Activated CD4-positive, CD25-positive, alpha-beta regulatory T cell treated with anti-CD3 and anti-CD28 coated beads, Interleukin-2, amount 50 U/mL, for 24 hours (primary cell): ENCODE measurements at places on chromosomes 3 and 15.

GRCh38 chr15:95132774-95133173, 901.4 kb downstream of the MCTP2 start:
- ATAC-seq: no peak

DNA sequence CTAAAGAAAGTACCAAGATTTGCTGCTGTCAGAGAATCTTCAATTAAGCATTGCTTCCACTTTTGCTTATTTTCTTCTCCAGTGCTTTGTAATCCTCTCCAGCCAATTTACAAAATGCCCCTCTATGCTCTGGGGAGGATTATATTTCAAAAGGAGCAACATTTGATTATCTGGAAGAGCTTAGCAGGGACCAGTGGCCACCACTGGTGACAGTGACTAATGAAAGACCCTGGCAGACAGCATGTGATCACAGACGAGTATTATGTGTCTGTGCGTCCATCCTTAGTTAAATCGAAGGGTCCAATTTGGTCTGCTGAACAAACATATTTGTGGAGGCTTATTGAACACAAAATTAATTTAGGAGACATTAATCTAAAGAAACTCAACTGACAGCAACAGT, 152.6 kb downstream of the ZNF621 start:
- ATAC-seq: no peak

- no peak for ATAC-seq
These were observed 69.6 kb upstream of the PPIB start for GRCh38 chr15:64232400-64232799.

- ATAC-seq: no peak
These were observed 22.7 kb downstream of the SEC61A1 start for GRCh38 chr3:128074851-128075521.

- ATAC-seq: peak; percentile 60
These were observed 9.7 kb downstream of the CCK start for GRCh38 chr3:42256135-42256819.

GRCh38 chr3:37712918-37713817, 148.5 kb upstream of the CTDSPL start:
- ATAC-seq: no peak

DNA sequence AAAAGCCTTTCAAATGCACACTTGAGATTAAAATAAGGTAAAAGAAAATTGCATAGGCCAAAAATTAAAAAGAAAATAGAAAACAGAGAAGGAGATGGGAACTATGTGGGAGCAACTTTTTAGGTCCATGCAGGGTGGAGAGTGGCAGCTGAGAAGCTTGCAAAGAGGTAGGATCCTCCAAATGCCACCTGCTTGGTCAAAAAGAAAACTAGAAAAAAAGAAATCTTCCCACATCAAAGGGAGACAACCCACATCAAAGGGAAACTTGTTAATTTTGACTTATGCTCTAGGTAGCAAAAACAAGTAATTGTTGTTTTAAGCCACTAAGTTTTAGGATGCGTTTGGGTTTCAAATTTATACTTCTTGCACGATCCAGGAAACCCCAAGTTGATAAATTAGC, 342.9 kb downstream of the IL20RB start:
- ATAC-seq: no peak

DNA sequence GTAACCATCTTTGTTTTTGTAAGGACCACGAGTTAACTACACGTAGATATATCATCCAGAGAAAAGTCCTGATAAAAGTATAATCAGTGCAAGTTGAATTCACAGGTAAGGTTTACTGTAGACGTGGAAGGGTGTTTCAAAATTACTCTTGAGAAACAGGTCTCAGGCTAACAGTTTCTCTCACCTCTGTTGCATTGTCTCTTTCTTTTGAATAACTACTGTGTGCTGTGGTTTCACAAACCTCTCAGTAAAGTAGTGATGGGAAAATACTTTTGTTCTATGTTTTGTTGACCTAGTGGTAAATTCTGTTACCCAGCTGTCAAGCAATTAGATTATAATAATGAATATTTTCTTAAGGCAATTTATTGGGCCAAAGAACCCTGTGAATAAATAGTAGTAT, 75.2 kb downstream of the RBMS3 start:
- no peak for ATAC-seq

DNA sequence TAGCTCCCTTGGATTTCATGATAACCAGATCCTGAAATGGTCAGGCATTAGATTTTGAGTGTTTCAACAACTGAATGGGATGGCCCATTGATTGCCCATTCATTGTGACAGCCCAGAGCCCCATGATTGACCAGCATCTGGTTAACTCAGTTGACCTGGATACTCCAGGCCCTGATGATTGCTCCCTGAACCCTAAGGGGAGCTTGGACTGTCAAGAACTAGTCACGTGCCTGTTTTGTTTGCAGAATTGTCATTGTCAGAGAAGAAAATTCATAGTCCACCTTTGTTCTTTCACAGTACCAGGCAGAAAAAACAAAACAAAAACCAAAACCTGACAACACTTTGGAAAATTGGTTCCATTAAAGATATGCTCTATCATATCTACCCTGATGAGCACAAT, 241.3 kb upstream of the ONECUT1 start:
- ATAC-seq: no peak
